Hair follicle dermal papilla cell (primary cell): ENCODE measurements at places on chromosomes 7 and 10. TPM values are rescaled to one million over a fixed set of nuclear protein-coding genes. Genes with fewer than 3 reads are reported as not detected.

Gene TMEM140
- 3.1 and 4.7 TPM in 2 replicates for total RNA-seq

Gene ICA1
- total RNA-seq, result 0.12 and 0.32 TPM in 2 replicates

Gene PDZD7
- 1.5 and 2.1 TPM in 2 replicates for total RNA-seq

Gene MYL7
- not detected in 2 replicates for total RNA-seq

Gene EIF5AL1
- 0.36 and 0.49 TPM in 2 replicates for total RNA-seq

Gene HGF
- total RNA-seq, result 1.8 and 4.5 TPM in 2 replicates

Gene NPC1L1
- total RNA-seq, result not detected in 2 replicates

Gene DCLRE1A
- 3.9 and 4.2 TPM in 2 replicates for total RNA-seq

Gene GBX1
- total RNA-seq, result not detected in 2 replicates

Gene TUBAL3
- not detected in 2 replicates for total RNA-seq

Gene AKR1E2
- total RNA-seq, result 10.7 and 17.5 TPM in 2 replicates

Gene UBE2H
- total RNA-seq, result 62.4 and 63.3 TPM in 2 replicates

Gene PIK3CG
- total RNA-seq, result not detected in 2 replicates

Gene CTBP2
- 78.2 and 95.4 TPM in 2 replicates for total RNA-seq

Gene PLCE1
- total RNA-seq, result 0.61 and 0.81 TPM in 2 replicates
